ENCODE measurements at places on chromosomes 6 and 20. TPM values are rescaled to one million over a fixed set of nuclear protein-coding genes. Genes with fewer than 3 reads are reported as not detected.

DNA sequence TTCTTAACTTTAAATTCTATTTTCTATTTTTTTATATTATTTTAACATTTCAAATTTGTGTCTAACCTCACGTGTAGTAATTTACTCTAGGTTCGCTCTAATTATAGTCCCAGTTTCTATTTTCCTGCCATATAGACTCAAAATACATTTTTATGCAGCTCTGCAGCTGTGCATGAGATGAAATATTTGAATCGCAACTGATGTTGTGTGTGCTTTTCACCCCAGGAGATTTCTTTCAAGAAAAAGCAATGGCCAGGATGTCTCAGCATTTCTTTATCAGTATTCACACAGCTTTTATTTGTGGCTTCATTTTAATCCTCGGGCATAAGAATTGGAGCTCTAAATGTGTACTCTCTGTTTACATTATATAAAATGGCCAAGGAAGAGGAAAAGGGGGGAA lies 157.6 kb downstream of the HDGFL1 start:
- DNase-seq = no peak
- H3K4me1 ChIP-seq = no peaks in the 10 kb centered on the region
- no peak overlapping the region for H3K4me3 ChIP-seq
- no peak overlapping the region for H3K27ac ChIP-seq
- no peaks in the 10 kb centered on the region for H3K36me3 ChIP-seq
- H3K27me3 ChIP-seq = no peaks in the 10 kb centered on the region

DNA sequence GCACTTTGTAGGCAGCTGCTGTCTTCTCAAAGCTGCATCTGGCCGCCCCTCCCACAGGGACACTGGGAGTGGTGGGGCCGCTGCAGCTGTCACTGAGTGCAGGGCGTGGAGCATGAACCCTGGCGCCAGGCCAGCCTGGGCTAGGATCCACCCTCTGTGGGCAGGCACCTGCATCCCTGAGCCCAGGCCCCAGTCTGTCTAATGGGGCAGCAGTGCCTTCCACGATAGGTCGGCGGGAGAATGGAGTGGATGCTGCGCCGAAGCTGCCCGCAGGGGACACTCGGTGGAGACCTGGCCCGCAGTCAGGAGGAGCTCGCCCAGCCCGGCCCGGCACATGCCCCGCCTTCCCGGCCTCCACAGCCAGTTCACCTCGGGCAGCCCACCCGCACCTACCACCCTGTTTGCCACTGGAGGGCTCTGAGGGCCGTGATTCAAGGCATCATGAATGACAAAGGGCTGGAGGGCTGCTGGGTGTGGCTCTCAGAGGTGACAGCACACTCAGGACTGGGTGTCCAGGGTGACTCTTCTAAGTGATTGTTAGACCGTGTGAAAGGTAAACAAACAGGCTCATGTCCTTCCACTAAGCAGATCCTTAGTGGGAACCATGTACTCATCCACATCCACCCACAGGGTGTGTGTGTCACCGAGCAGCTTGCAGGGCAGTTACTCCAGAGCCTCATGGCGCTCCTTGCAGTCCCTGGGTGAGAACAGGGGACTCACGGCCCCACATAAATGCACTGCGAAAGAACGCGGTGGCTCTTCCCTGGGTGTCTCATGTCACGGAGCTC lies 133.9 kb downstream of the AGPAT4 start:
- no peak overlapping the region for H3K4me3 ChIP-seq
- H3K27ac ChIP-seq = no peak overlapping the region

GRCh38 chr6:33082702-33083101 lies 6.9 kb downstream of the HLA-DPB1 start:
- H3K4me1 ChIP-seq = peaks cover 52% of the 10 kb centered on the region
- no peak for DNase-seq
- H3K4me3 ChIP-seq = no peak overlapping the region
- H3K36me3 ChIP-seq = peaks cover 12% of the 10 kb centered on the region
- H3K27ac ChIP-seq = no peak overlapping the region
- H3K27me3 ChIP-seq = no peaks in the 10 kb centered on the region

DNA sequence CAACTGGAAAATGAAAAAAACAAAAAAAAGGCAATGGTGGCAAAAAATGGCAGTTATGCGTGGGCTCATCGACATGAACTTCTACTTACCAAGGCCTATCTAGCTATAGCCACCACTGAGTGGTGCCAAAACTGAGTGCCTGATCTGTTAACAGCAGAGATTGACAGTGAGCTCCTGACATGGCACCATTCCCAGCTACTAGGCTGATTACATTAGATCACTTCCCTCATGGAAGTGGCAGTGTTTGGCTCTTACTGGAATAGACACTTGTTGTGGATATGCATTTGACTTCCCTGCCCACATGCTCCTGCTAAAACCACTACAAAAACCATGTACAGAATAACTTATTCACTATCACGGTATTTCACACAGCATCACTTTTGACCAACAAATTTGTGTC lies 216.1 kb upstream of the SGK1 start:
- no peak for DNase-seq
- H3K27me3 ChIP-seq = no peaks in the 10 kb centered on the region
- no peaks in the 10 kb centered on the region for H3K36me3 ChIP-seq
- H3K4me1 ChIP-seq = peaks cover 4% of the 10 kb centered on the region
- no peak overlapping the region for H3K27ac ChIP-seq

GRCh38 chr20:64152906-64153305 lies 11.3 kb upstream of the MYT1 start:
- DNase-seq = peak; percentile 56
- no peak overlapping the region for H3K4me3 ChIP-seq
- H3K27me3 ChIP-seq = no peaks in the 10 kb centered on the region
- H3K27ac ChIP-seq = no peak overlapping the region

GRCh38 chr20:17456279-17456678 lies 74.9 kb downstream of the BFSP1 start:
- H3K4me3 ChIP-seq = no peak overlapping the region
- no peaks in the 10 kb centered on the region for H3K27me3 ChIP-seq
- no peaks in the 10 kb centered on the region for H3K36me3 ChIP-seq
- no peaks in the 10 kb centered on the region for H3K4me1 ChIP-seq
- no peak for DNase-seq
- H3K27ac ChIP-seq = no peak overlapping the region

DNA sequence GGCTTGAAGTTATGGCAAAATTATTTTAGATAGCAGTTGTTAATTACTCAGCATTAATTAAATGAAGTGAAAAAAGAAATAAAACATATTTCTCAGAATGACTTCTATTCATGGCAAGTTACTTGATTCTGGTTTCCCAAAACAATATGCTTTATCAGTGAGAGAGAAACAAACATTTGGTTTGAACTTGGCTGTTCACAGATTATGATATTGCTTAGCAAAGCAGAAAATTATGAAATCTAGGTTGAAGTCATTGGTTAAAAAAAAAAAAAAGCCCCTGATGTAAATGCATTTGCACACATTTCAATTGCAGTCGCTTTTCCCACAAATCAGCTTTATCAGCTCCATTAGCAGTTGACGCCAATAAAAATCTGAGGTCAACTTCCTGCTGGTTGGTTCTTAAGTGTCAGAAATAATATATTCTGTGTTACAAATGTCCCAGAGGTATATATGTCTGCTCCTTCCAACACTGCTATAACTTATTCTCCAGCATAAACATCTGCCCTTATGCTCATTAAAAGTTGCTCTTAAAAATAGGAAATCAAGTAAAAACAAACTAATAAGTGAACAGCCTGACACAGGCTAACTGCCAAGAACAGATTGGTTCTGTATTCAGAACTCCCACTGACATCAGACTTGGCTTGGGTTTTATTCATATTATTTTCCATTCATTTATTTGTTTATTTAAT lies 275.4 kb downstream of the PHF3 start:
- no peak overlapping the region for H3K4me3 ChIP-seq
- no peak overlapping the region for H3K27ac ChIP-seq
- no peaks in the 10 kb centered on the region for H3K4me1 ChIP-seq
- H3K36me3 ChIP-seq = no peaks in the 10 kb centered on the region

Gene CCN6
- total RNA-seq = not detected

Gene SLC4A11
- total RNA-seq = 0.21 TPM

Gene GTSF1L
- not detected for total RNA-seq

Gene CDH26
- 0.93 TPM for total RNA-seq

Data from heart left ventricle (tissue), 16 donors.